ENCODE measurements at places on chromosomes 12 and 14. TPM values are rescaled to one million over a fixed set of nuclear protein-coding genes. Genes with fewer than 3 reads are reported as not detected.

- no peak overlapping the region for H3K4me3 ChIP-seq
- DNase-seq: no peak
- H3K27ac ChIP-seq: no peak overlapping the region
- H3K4me1 ChIP-seq: peaks cover 12% of the 10 kb centered on the region
These were observed 3.1 kb downstream of the AVIL start for GRCh38 chr12:57815177-57816000.

DNA sequence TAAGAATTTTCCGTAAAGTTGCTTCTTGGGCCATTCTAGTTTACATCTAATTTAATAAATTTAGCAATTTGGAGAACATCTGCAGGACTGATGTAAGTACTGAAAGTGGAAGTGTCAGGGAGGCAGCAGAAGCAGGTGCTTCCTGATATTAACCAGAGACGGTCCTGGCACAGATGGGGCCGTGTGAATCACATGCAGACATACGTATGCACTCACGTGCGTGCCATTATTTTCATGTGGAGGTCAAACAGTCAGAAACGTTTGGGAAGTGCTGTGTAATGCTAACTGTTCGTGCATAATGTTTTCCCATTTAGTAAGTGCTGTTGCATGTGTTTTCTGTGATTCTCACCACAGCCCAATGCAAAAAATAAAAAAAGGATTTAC, 87.8 kb upstream of the DYNC1H1 start:
- no peak overlapping the region for H3K27ac ChIP-seq
- no peak for DNase-seq
- H3K27me3 ChIP-seq: no peaks in the 10 kb centered on the region
- H3K4me3 ChIP-seq: no peak overlapping the region
- peaks cover 11% of the 10 kb centered on the region for H3K4me1 ChIP-seq

GRCh38 chr14:100416921-100417860, 94.1 kb downstream of the SLC25A47 start:
- DNase-seq: peak; percentile 93
- H3K27ac ChIP-seq: peak overlapping the region; percentile 69
- H3K27me3 ChIP-seq: no peaks in the 10 kb centered on the region
- H3K4me3 ChIP-seq: no peak overlapping the region

GRCh38 chr12:43336962-43337555, 214.9 kb downstream of the ADAMTS20 start:
- no peak overlapping the region for H3K4me3 ChIP-seq
- no peaks in the 10 kb centered on the region for H3K36me3 ChIP-seq
- DNase-seq: peak; percentile 27
- peak overlapping the region; percentile 15 for H3K27ac ChIP-seq

GRCh38 chr12:41724216-41724615, 420.5 kb downstream of the GXYLT1 start:
- no peak overlapping the region for H3K4me3 ChIP-seq
- no peaks in the 10 kb centered on the region for H3K36me3 ChIP-seq
- H3K4me1 ChIP-seq: no peaks in the 10 kb centered on the region

- H3K36me3 ChIP-seq: no peaks in the 10 kb centered on the region
- no peak overlapping the region for H3K4me3 ChIP-seq
- H3K27me3 ChIP-seq: no peaks in the 10 kb centered on the region
These were observed 76.3 kb downstream of the SCAF11 start for GRCh38 chr12:45914090-45914489.

DNA sequence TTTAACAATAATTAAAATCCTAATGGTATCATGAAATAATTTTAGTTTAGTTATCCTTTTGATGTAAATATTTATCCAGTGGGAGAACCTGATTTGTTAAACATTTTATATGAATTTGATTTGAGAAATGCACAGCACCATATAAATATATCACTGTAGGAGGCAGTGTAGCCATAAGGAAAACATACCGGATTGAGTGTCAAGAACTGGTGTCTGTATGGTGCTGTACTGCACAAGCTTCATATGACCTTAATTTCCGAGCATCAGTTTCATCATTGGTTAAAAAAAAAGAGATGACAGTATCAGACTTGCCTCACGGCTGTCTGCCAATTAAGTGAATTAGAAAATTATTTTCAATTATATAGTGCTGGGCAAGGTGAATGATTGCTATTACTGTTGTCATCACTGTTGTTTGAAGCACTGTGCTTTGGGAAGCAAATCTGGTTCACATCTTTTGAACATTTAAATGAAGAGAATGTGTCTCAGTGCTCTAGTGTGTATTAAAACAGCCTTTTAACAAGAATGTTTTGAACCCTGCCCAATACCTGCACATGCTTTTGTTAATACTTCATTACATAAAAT, 72.1 kb downstream of the TMTC2 start:
- H3K4me1 ChIP-seq: no peaks in the 10 kb centered on the region
- no peaks in the 10 kb centered on the region for H3K27me3 ChIP-seq
- no peaks in the 10 kb centered on the region for H3K36me3 ChIP-seq
- H3K27ac ChIP-seq: no peak overlapping the region
- no peak for DNase-seq

- H3K27me3 ChIP-seq: no peaks in the 10 kb centered on the region
- H3K36me3 ChIP-seq: no peaks in the 10 kb centered on the region
- no peak overlapping the region for H3K4me3 ChIP-seq
- DNase-seq: no peak
These were observed 146.1 kb downstream of the KITLG start for GRCh38 chr12:88433997-88434703.

DNA sequence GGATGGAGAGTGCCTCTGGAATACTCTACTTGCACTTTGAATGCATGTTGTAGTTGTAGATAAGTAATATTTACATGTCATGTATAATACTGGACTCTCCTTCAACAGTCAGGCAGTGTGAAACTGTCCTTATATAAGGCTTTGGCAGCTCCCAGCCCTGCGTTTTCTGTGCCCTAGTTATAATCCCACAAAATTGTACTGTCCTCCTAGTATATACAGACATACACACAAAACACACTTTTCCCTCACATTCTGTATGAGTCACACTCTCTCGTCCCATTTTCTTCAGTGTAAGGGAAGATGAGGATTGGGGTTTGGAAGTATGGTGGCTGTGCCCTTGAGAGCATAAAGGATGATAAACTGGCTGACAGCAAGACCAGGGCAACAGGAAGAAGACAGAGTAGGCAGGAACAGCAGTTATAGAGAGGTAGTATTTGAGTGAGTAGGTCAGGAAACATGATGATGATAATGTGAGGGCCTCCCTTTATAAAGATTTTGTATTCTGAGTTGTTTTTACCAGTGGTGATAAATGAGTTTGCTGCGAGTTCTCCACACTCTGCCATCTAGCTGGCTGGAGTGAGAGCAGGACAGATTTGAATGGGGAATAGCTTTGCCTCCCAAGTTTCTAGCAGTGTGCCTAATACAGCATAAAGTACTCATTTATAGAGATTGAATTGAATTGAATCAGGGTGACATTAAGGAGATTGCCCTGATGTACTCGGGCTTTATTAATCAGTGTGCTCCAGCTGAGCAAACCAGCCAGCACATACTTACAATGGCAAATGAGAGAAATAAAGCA, 5.0 kb downstream of the CREBL2 start:
- H3K27me3 ChIP-seq: no peaks in the 10 kb centered on the region
- H3K36me3 ChIP-seq: no peaks in the 10 kb centered on the region
- DNase-seq: peak; percentile 8

GRCh38 chr14:96247031-96247430, 9.0 kb upstream of the BDKRB1 start:
- no peak for DNase-seq
- no peaks in the 10 kb centered on the region for H3K36me3 ChIP-seq
- H3K4me3 ChIP-seq: no peak overlapping the region
- H3K4me1 ChIP-seq: peaks cover 9% of the 10 kb centered on the region
- H3K27ac ChIP-seq: no peak overlapping the region

GRCh38 chr14:51516706-51517395, 134.9 kb upstream of the FRMD6 start:
- H3K4me3 ChIP-seq: no peak overlapping the region
- peaks cover 10% of the 10 kb centered on the region for H3K4me1 ChIP-seq
- H3K27ac ChIP-seq: no peak overlapping the region
- no peaks in the 10 kb centered on the region for H3K27me3 ChIP-seq
- H3K36me3 ChIP-seq: no peaks in the 10 kb centered on the region
- DNase-seq: no peak

DNA sequence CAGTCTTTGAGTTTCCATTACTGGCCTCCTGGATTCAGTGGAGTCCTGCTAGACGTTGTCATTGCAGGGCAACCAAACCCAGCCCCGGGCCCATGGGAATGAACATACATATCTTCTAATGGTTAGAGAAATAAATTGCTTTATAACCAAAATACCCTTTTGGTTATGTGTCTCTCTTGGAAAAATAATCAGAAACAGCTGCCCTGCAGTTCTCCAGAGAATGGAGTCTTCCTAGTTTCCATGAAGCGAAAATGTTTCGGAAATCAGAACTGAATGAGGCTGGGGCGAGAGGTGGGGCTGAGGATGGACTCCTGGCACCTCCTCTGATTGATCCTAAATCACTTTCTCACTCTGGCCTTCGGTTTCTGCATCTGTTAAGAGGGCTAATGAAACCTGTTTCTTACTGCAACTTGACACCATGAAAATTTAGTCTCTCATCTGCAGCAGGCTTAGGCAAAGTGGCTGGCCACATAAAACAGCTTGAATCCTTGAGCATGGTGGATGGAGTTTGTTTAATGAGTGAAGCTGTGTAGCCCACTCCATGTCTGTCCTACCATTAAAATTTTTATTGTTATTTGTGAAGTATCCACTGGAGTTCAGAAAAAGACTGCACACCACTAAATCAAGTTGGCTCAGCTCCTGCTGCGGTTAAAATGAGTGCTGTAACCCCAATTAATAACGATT, 198.9 kb downstream of the CACNA1C start:
- no peak overlapping the region for H3K4me3 ChIP-seq
- peaks cover 17% of the 10 kb centered on the region for H3K4me1 ChIP-seq
- DNase-seq: no peak
- H3K36me3 ChIP-seq: no peaks in the 10 kb centered on the region
- no peaks in the 10 kb centered on the region for H3K27me3 ChIP-seq
- no peak overlapping the region for H3K27ac ChIP-seq

DNA sequence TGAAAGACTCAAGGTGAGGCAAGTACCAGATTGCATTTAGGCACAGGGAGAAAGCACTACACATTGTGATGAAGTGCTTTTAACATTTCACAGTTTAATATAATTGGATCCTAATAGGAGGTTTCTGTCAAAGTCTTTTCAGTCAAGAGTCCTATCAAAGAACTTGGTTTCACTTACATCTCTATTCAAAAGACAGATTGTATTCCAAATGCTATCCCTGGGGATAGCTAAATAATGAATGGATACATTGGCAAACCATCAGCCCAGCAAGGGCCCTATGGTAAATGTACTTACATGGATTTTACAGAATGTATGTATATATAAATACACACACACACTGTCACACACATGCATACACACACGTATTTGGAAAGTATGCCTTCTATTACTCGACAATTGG, 655.5 kb upstream of the FLRT2 start:
- no peaks in the 10 kb centered on the region for H3K4me1 ChIP-seq
- no peak overlapping the region for H3K4me3 ChIP-seq
- no peaks in the 10 kb centered on the region for H3K36me3 ChIP-seq
- no peak overlapping the region for H3K27ac ChIP-seq
- no peak for DNase-seq

GRCh38 chr14:23664207-23664885, 28.2 kb downstream of the DHRS2 start:
- H3K4me3 ChIP-seq: no peak overlapping the region
- no peaks in the 10 kb centered on the region for H3K27me3 ChIP-seq
- no peaks in the 10 kb centered on the region for H3K4me1 ChIP-seq
- H3K27ac ChIP-seq: no peak overlapping the region
- no peaks in the 10 kb centered on the region for H3K36me3 ChIP-seq

GRCh38 chr12:12486661-12487240, 75.9 kb downstream of the DUSP16 start:
- no peak overlapping the region for H3K27ac ChIP-seq
- no peaks in the 10 kb centered on the region for H3K27me3 ChIP-seq
- no peak overlapping the region for H3K4me3 ChIP-seq
- peaks cover 10% of the 10 kb centered on the region for H3K4me1 ChIP-seq
- DNase-seq: no peak
- peaks cover 16% of the 10 kb centered on the region for H3K36me3 ChIP-seq

GRCh38 chr12:2212971-2213869, 160.4 kb downstream of the CACNA1C start:
- peaks cover 11% of the 10 kb centered on the region for H3K4me1 ChIP-seq
- no peak overlapping the region for H3K27ac ChIP-seq
- peak; percentile 52 for DNase-seq
- no peak overlapping the region for H3K4me3 ChIP-seq

DNA sequence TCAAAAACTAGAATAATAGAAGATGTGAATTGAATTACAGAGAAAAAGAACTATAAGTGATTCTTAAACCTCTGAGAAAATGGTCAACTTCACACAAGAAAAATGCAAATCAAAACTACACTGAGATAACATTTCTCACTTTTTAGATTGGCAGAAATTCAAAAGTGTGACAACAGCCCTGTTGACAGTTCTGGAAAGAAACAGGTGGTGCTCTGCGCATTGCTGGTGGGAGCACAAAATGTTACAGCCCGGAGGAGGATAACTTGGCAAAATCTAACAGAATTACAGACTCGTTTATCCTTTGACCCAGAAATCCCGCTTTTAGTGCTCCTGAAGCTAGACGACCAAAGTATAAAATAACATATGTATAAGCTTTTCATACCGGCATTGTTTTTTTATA, 222.5 kb upstream of the CNTN1 start:
- no peak for DNase-seq
- H3K27me3 ChIP-seq: no peaks in the 10 kb centered on the region

Gene OTOGL
- total RNA-seq: 0.53 TPM

Gene PLEKHD1
- total RNA-seq: 0.05 TPM

Gene KERA
- not detected for total RNA-seq

Gene KRT85
- total RNA-seq: not detected

Gene CDKL1
- total RNA-seq: 5.9 TPM

Gene LMNTD1
- total RNA-seq: not detected

Gene SLC17A8
- not detected for total RNA-seq

Gene GALNT16
- total RNA-seq: 6.3 TPM

Gene OAS1
- 132 TPM for total RNA-seq

Gene CATSPERB
- total RNA-seq: not detected

Gene RNASE1
- total RNA-seq: 4.7 TPM

Gene RAPGEF3
- total RNA-seq: 8.4 TPM

Data from astrocyte (in vitro differentiated cells and primary cell).